Vagina (tissue), 2 donors: ENCODE measurements at places on chromosomes 4 and X. TPM values are rescaled to one million over a fixed set of nuclear protein-coding genes. Genes with fewer than 3 reads are reported as not detected.

GRCh38 chrX:37455381-37455780 is 106.2 kb downstream of the PRRG1 start:
- H3K27ac ChIP-seq, result no peak overlapping the region
- H3K27me3 ChIP-seq, result no peaks in the 10 kb centered on the region
- H3K36me3 ChIP-seq, result no peaks in the 10 kb centered on the region
- no peaks in the 10 kb centered on the region for H3K4me1 ChIP-seq

GRCh38 chr4:123522646-123523045 is 126.1 kb downstream of the SPRY1 start:
- no peak overlapping the region for H3K4me3 ChIP-seq
- no peak for DNase-seq
- no peaks in the 10 kb centered on the region for H3K4me1 ChIP-seq
- no peak overlapping the region for H3K27ac ChIP-seq
- no peaks in the 10 kb centered on the region for H3K36me3 ChIP-seq

DNA sequence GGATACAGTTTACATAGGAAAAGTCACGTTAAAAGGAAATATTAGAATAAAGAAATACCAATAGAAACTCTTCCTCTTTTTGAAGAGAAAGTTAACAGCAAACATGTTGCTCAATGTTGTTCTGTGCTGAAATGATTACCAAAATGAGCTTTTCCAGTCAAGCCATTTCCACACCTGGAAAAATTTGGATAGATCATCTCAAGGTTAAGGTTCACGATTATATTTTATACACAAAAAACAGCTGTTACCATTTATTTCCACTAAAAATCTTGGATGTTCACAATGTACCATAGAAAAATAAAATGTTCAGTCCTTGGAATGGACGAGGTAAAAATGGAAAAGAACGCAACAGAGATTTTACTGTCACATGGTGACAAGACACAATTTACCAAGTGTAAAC is 218.7 kb downstream of the SCFD2 start:
- no peaks in the 10 kb centered on the region for H3K27me3 ChIP-seq
- no peaks in the 10 kb centered on the region for H3K36me3 ChIP-seq
- H3K4me1 ChIP-seq, result no peaks in the 10 kb centered on the region
- H3K27ac ChIP-seq, result no peak overlapping the region
- no peak for DNase-seq

The IL1RAPL1 gene
- not detected for total RNA-seq

The LYAR gene
- 6.4 TPM for total RNA-seq
